ENCODE measurements at places on chromosomes 6 and 20.

DNA sequence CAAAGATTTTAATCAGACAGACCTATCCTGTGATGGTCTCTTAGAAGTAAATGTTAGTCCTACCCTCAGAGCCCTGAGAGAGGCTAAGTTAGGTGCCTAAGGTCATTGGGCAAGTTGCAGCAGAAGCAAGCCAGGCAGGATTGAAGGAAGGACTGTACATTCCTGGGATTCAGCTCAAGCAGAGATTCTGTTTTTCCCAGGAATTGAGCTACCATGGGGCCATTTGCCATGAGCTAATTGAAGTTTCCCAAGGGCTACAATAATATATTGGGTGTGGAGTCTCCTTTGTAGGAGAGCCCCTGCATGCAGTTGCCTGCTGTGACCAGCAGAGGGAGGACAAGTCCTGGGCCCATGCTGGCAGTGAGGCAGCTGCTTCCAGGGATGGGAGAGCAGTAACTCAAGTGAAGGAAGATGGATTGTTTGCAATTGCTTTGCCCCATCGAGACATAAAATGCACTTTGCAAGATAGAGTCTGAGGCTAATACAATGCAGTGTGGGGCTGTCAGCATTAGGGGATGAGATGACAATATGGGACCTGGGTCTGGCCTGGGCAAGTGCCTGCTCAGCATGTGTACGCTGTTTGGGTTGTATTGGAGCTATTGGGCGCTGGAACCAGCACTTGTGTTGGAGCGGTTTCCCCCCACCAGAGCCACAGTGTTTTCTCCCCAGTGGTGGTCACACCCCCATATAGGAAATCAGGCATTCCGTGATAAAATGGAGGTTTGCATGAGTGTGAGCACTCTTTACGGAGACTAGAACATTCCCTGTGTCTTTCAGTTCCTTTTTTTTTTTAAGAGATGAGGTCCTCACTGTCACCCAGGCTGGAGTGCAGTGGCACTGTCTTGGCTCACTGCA, 27.9 kb downstream of the DNMT3B start:
- peak; percentile 87 for DNase-seq

DNA sequence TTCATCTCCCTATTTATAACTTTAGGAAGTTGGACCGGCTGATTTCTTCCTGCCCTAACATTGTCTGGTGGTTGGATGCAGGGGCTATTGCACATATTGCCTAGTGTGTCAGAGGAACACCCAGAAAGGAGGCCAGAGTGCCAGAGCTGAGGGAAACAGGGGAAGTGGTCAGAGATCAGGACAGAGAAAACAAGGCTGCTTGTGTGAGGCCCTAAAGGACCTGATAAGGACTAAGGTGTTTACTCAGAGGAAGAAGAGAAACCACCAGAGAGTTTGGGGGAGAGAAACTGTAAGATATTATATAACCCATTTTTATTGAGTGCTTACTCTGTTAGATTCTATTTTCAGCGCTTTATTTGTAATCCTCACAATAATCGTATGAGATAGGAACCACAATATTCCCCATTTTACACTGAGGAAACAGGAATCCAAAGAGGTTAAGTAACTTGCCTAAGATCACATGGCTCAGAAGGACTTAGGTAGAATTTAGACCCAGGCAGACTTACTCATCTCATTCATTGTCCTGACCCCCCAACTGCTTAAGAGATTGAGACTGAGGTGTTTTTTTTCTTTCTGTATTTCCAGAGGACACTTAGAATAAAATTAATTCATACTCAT, 54.0 kb upstream of the REV3L start:
- DNase-seq = no peak

- DNase-seq = no peak
Observed at GRCh38 chr6:30844118-30844535, 40.2 kb upstream of the DDR1 start.

- no peak for DNase-seq
Observed at GRCh38 chr6:108716801-108717791, 131.1 kb upstream of the ARMC2 start.

- peak; percentile 15 for DNase-seq
Observed at GRCh38 chr6:4727671-4728435, 48.4 kb upstream of the CDYL start.

DNA sequence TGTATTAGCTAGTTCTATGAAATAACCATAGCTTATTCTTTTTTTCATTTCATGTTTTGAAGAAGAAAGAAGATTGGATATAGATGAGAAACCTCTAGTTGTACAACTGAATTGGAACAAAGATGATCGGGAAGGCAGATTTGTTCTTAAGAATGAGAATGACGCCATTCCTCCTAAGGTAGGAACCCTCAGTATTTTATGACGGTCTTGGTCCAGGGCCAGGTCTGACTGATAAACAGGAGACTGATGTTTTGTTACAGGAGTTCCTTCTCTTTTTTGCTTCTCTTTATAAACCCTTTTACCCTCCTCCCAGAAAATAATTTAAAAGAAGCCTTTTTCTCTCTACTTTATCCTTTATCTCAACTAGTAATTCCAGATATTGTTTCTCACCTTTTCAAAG, 43.6 kb downstream of the AFDN start:
- DNase-seq = no peak

DNA sequence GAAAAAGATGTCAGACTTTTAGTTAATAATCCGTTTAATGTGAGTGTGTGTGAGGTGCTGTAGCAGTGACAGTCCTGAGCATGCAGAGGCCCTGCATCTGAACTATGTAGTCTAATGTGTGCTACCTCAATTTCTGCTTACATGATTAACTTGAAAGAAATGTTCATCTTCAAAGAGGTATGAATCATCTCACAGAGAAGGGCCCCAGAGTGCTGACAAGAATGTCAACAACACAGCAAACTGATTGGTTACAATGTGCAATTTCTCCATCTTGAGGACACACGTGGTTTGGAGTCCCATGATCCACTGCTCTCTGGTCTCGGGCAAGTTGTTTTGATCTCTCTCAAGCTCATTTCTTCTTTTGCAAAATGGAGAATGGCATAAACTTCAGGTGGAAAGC, 61.7 kb upstream of the EMILIN3 start:
- no peak for DNase-seq

DNA sequence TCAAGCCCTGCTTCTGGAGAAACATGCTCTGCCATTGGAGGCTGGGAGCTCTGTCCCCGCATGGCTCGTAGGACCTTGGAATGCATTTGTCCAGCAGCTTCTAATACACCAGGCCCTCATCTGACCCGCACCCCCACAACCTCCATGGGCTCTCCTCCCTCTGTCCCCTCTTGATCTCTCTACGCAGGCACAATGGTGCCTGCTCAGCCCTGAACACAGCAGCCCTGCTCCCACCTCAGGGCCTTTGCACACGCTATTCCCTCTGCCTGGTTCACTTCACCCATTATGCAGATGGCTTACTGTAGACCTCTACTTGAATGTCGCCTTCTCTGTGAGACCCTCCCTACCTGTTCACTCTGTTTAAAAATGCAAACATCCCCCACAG, 27.0 kb upstream of the PTGIS start:
- no peak for DNase-seq

DNA sequence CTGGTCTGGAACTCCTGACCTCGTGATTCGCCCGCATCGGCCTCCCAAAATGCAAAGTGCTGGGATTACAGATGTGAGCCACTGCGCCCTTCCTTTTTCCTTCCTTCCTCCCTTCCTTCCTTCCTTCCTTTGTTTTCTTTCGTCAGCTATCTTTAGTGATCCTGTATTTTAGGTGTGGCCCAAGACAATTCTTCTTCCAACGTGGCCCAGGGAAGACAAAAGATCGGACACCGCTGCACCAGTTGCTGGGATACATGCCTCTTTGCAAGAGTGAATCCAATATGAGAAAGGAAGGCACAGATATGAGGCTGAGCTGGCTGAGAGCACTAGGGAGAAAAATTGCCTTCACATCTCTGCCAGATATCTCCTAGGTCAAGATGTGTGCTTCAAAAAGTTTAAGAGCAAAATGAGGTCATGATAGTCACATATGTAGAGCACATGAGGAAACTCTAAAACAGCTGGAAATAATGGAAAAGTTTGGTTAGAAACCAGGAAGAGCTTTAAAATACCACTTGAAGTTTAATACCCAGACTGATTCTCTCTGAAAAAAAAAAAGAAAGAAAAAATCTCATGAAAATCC, 41.8 kb downstream of the OR2B2 start:
- no peak for DNase-seq

DNA sequence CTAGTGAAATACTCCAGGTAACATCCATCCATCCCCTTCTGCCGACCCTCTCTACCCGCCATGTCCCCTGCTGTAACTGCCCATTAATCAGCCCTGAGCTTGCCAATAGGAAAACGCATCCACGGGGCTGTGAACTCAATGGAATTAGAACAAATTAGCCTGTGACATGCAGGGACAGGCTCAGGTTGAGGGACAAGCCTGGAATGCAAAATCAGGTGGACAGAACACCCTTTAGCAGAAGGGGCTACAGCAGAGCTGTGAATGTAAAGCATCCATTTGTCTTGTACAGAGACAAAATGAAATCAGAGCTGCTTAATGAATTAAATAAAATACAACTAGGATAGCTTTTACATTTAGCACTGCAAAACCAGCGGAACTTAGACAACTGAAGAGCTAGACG, 187.3 kb upstream of the SASH1 start:
- no peak for DNase-seq

GRCh38 chr20:44911264-44911921, 1.5 kb downstream of the PABPC1L start:
- DNase-seq = peak; percentile 66

- DNase-seq = no peak
Observed at GRCh38 chr6:35425284-35425683, 26.9 kb upstream of the FANCE start.

- DNase-seq = no peak
Observed at GRCh38 chr6:149130090-149130489, 187.4 kb upstream of the TAB2 start.

DNA sequence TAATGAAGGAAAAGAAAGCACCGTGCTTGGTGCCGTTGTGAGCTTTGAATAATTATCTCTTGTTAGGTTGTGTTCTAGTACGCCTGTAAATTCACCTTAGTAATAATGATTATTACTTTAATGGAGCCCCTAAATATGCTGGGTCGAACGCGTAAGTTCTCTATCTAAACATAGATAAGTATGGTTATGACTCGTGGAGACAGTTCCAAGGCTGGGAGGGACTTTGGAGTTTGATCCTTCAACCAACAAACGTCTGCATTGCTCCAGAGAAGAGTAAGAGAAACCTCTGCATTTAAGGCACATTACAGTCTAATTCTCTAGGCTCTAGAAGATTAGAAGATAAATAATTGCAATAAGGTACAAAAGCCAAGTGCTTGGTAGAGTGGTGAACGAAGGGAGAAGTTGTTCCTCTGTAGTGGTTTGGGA, 514 bp downstream of the ACOT13 start:
- DNase-seq = no peak

DNA sequence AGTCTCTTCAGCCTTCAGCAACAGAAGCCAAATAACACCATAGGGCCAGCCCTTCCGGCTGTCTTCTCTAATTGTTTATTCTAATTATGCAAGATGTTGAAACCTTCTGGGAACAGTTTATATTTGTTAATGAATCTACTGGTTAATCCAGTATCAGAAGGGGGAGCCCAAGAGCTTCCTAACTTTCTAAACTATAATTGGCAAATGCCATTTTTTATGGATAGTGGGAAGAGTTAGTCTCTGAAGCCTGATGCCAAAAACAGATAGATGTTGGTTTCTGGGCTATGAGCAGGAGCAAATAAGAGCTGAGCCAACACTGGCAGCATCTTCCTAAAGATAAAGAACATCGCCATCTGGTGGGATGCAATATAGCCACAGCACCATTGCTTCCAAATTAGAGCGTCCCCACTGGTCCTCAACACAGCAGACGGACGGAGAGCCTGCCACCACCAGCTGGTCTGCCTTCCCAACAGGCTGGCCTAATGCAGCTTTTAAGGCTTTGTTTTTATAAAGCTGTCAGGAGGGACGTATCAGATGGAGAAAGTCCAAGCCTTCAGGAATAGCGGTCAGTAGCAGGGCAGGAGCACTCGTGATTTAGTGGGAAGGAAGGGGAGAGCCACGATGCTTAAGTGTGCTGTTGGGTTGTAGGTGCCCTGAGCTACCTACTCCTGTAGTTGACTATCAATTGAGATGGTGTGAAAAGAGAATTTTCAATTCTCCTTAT, 118.8 kb downstream of the RALGAPA2 start:
- peak; percentile 62 for DNase-seq

DNA sequence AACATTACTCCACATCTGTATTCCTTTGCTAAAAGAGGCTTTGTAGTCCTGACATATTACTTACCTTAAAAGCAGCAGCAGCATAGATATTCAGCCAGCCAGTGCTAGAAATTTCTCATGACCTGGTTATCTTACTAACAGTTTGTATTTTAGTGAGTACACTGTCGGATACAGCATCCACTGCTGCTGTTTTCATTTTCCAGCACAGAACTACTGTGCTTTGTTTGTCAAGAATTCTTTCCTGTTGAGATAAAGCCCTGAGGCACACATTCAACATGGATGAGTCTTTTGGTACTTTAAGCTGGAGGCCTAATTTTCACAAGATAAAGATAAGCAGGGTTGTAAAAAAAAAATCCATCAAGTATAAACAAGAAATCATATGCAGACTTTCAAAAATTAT, 311.2 kb upstream of the OPRM1 start:
- DNase-seq = no peak

- DNase-seq = peak; percentile 39
Observed at GRCh38 chr6:150741633-150742200, 123.8 kb upstream of the MTHFD1L start.

DNA sequence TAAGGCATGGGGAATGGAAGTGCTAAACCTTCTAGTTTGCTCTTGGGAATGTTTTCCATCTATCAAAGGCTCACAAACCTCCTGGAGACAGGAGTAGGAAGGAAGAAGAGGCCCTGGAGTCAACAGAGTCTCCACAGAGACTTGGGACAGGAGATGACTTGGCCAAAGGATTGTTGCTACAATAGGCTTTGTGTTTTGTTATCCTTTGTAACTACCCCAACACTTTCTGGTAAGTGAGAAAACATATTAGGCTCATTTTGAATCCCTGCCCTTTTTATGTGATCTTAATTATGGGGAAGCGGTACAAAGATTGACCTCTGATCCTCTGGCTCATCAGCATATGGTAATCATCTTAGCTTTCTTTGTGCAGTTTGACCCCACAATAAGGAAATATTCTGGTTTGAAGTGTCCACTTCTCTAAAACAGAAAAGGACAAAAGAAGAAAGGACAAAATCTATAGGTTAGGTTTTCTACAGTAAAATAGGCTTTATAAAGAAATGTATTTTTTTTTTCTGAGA, 24.1 kb upstream of the GTF3C6 start:
- no peak for DNase-seq

- no peak for DNase-seq
Observed at GRCh38 chr6:30685157-30686008, 1.1 kb downstream of the PPP1R18 start.

- peak; percentile 49 for DNase-seq
Observed at GRCh38 chr20:25247000-25247517, 826 bp upstream of the PYGB start.

GRCh38 chr6:26524722-26525370, 13.3 kb upstream of the HMGN4 start:
- no peak for DNase-seq

DNA sequence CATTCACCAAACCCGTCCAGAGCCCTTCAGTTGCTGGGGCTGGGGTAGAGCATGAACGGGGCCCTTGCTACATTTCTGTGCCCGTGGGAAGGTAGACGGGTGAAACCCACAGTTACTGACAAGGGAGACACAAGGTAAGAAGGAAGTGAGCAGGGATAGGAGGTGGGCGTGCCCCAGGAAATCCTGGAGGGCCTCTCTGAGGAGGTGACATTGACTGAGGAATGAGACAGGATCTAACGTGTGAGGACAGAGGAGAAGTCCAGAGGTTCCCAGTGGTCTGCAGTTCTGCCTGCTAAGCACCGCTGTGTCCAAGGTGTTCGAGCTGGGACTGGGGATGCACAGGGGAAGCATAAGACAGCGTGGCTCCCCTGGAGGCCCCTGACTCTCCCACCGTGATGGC, 378.8 kb downstream of the CDH4 start:
- DNase-seq = no peak

GRCh38 chr6:136958168-136958567, 36.1 kb downstream of the SLC35D3 start:
- DNase-seq = no peak
